RPMI7951 (cell line): ENCODE measurements at places on chromosomes 7 and 10. TPM values are rescaled to one million over a fixed set of nuclear protein-coding genes. Genes with fewer than 3 reads are reported as not detected.

Gene SPDYE18
- 0.59 TPM in 1 of 2 replicates, not detected in the other for total RNA-seq

Gene SPDYE6
- 0.24 TPM in 1 of 2 replicates, not detected in the other for total RNA-seq

Gene PLAU
- total RNA-seq = 173 and 188 TPM in 2 replicates

Gene PCLO
- total RNA-seq = 1.2 and 1.3 TPM in 2 replicates

Gene DLG5
- total RNA-seq = 9.0 and 10.3 TPM in 2 replicates

GRCh38 chr10:43892062-43892770 lies 243.5 kb upstream of the ZNF32 start:
- DNase-seq = peak; percentile 95

- DNase-seq = no peak
These were observed 37.1 kb upstream of the AGBL3 start for GRCh38 chr7:134949171-134949570.

DNA sequence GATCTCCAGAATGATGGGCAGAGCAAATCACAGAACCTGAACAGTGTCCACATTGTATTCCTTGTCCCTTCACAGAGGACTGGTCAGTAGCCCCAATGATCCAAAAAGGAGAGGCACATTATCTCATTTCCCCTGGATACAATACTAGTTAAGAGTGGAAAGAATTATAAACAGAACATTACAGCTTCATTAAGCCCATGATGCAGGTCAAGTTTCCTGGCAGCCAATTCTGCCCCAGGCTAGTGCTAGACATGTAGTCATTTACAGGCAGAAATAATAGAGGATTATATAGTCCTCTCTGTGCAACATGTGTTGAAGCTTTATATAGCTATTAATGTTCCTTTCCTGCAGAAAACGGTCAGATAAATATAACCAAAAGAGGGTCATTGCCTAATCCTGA lies 124.3 kb upstream of the WNT16 start:
- peak; percentile 78 for DNase-seq

- DNase-seq = no peak
These were observed 184.7 kb upstream of the SH2B2 start for GRCh38 chr7:102101926-102102325.

- DNase-seq = no peak
These were observed 68.5 kb upstream of the HECTD2 start for GRCh38 chr10:91341686-91342085.

DNA sequence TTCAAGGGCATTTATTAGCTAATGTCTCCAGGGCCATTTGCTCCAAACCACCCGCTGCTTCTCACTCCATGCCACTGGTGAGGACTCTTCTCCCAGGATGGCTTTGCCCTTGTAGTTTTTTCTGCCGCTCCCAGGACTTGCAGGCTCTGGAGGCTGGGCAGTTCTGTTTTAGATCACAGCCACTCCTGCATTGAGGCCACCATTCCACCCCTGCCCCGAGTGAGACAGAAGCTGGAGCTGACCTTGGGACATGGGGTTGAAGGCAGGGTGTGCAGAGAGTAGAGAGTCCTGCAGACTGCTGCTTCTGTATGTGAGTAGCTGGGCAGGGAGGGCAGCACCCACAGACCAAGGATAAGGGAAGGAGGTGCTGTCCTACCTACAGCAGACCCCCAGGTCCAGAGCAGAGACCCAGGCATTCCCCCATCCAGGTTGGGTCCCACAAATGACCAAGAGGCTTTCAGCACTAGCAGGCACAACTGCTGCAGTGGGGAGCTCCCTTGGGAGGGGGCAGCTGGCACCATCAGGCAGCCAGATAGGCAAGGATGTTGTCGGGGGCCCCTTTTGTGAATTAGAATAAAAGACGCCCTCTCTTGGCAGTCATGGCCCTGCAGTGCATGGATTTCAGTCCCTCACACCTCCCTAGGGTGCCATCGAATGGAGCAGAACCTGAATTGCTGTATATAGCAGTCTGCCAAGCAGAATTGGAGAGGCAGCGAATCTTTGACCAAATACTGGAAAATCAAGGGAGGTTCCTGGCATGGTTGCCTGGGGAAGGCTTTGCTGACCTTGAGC lies 22.7 kb upstream of the ADCYAP1R1 start:
- DNase-seq = no peak
